ENCODE measurements at places on chromosomes 6 and 20.

DNA sequence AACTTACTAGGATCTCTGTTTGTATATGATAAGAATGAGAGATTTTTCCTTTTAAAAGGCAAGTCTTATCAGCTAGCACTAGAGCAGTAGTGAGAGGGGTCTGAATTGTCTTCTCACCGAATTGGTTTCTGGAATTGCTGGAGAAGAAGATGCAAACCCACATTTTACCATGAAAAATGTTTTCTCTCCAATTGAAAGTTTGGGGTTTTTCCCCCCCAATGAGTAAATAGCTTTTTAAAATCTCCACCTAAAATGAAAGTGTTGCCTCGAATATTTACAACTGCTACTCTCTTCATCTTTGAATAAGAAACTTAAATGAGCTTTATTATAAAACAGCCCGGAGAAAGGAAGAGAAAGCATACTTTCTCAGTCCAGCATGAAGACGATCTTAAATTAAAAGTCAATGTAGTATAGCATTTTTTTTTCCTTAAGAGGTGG lies 1.8 kb downstream of the TCF21 start:
- no peak for DNase-seq

DNA sequence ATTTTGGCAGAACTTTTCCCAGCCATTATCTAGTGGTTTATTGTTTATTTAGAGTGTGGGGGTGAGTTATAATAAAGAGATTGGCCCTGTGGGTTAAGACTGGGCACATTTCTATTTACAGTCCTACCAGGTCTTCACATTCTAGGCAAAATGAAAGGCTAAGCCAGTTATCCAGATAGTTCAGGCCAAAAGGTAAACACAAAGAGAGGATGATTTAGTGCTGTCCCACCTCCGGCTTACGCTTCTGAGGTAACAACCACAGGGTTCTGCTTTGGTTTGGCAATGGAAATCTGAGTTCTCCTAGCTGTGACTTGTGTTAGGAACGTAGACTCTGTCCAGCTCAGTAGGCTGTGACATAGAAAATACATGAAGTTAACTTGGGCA lies 50.3 kb upstream of the PTPRK start:
- DNase-seq, result no peak

- DNase-seq, result no peak
Observed at GRCh38 chr6:87139236-87139635, 16.1 kb upstream of the ZNF292 start.

DNA sequence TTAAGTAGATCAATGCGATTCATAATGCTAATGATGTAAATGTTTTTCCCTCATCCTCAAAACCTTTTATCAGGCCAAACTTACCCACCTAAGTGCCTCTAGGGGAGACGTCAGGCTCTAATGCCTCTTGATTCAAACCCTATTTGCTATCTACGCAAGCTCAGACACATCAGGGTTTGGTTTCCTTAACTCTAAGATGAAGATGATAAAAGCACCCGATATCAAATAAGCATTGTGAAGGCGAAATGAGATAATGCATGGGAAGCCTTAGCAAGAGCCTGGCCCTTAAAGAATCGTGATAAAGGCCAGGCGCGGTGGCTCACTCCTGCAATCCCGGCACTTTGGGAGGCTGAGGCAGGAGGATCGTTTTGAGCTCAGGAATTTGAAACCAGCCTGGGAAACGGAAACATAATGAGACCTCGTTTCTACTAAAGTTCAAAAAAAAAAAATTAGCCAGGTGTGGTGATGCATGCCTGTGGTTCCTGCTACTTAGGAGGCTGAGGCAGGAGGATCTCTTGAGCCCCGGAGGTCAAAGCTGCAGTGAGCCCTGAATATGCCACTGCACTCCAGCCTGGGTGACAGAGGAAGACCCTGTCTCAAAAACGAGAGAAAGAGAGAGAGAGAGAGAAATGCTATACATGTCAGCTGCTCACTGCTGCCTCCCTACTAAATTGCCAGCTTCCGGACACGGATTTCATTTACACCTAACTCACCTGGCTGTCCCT lies 13.5 kb downstream of the CNKSR3 start:
- DNase-seq, result no peak

- DNase-seq, result peak; percentile 37
Observed at GRCh38 chr6:11732036-11732631, 46.5 kb downstream of the ADTRP start.

GRCh38 chr20:61280217-61280980 lies 28.3 kb downstream of the CDH4 start:
- no peak for DNase-seq

DNA sequence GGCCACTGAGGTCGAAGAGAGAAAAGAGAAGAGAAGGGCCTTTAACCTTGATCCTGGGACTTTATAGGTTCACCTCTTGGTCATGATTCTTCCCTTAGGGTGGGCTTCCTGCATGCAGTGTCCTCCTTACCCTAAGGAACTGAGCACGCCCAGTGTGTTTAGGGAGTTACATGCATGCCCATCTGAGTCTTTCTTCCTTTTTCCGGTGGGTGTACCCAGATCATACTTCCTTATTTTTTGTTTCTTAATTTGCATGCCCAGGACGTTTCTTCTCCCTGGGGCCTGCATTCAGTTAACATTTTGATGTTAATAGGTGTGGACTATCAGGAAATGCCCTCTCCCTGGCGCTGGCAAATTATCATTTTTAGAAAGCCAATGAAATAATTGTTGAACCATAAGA lies 91.5 kb downstream of the HTR1B start:
- no peak for DNase-seq

GRCh38 chr6:17656092-17656491 lies 50.6 kb downstream of the NUP153 start:
- no peak for DNase-seq

- no peak for DNase-seq
Observed at GRCh38 chr6:156950531-156950930, 173.4 kb downstream of the ARID1B start.

GRCh38 chr6:137715589-137716045 lies 151.4 kb upstream of the TNFAIP3 start:
- DNase-seq, result no peak

DNA sequence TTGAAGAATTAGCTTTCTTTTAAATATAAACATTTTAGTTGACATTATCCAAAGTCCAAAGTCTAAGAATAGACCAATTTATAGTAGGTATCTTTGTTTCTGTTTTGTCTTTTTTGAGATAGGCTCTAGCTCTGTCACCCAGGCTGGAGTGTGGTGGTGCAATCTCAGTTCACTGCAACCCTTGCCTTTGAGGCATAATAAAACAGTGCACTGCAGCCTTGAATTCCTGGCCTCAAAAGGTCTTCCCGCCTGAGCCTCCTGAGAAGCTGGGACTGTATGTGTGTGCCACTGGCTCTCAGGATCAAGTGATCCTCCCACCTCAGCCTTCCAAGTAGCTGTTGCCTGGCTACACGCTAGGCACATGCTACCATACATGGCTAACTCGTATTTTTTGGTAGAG lies 135.4 kb downstream of the REV3L start:
- no peak for DNase-seq

GRCh38 chr6:148203970-148204369 lies 138.7 kb upstream of the SASH1 start:
- DNase-seq, result no peak

GRCh38 chr6:165052561-165053480 lies 256.6 kb downstream of the C6orf118 start:
- DNase-seq, result no peak

- no peak for DNase-seq
Observed at GRCh38 chr20:41786158-41786557, 168.0 kb upstream of the CHD6 start.

GRCh38 chr6:75205776-75206575 lies at the start of gene COL12A1:
TSS of gene COL12A1 (minus strand) at chr6:75206053. CDS start at chr6:75202792, 3,261 bp downstream.
- DNase-seq, result no peak

DNA sequence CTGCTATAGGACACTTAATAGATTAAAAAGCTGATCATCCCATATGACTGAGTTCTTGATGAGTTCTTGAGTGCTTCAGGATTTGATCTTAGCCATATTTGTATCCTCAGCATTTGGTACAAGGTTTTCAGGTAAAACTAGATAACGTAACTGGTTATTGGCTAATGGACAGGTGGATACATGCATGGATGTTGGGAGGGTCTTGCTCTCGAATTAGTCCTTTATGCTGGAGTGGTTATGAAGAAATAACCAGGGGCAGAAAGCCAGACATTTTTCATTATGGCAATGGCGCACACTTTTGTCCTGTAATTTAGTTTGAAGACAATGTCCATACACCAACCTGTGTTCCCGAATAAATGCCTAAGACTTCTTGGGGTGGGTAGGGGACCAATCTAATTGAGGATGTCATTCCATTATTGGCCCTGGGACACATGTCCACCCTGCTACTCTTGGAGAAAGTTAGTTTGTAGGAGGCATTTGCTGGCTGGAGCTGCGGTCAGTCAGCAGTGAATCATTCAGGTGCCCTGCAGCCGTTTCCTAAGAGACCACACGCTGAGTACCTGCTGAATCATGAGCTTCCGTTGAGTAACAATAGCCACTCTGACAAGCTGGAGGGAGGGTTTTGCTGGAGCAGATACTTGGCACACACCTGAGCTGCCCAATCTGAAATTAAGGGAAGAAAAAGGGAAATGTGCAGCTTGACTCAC lies 194.4 kb downstream of the FOXA2 start:
- no peak for DNase-seq

DNA sequence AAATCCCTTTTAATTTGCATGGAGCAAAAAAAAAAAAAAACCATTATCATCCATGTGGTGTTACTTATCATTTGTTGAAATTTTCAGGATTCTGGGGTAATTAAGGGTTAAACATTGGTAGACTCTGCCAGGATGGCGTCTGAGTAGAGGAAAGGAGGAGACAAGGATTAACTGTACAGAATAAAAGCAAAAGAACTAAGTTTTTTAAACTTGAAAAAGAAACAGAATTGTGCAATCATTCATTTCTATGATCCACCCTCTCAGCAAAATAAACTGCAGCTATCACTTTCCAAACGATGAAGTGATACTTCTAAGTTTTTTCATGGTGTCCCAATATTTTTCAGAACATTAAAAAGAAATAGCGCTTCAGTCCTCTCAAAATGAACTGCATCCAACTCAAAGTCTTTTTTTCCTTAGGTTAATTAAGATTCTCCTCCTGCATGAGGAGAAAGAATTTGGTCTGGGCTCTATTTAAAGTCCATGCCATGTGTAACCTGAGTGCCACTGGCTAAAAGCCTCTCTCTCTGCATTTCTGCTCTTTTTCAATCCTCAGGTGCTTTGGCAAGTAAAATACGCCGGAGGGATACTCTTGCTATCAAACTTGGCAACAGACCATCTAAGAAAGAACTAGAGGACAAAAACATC lies 69.5 kb upstream of the LTV1 start:
- no peak for DNase-seq

DNA sequence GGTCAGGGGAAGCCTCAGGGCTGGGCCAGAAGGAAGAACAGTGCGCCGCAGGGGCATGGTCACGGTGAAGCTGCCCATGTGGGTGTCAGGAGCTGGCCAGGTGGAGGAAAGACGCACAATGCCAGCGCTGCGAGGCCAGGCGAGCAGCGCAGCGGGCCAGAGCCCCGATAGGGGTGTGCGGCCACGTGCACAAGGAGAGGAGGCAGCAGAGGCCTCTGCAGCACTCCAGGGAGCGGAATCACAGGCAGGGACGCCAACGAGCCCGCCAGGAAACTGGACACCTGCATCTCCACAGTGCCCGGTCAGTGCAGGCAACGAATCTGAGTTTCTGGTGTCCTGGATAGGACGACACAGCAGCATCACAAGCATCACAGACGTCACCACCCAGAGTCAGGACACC lies 35.7 kb downstream of the TAF4 start:
- DNase-seq, result no peak

- DNase-seq, result no peak
Observed at GRCh38 chr6:170176898-170177771, 113.7 kb downstream of the DLL1 start.

DNA sequence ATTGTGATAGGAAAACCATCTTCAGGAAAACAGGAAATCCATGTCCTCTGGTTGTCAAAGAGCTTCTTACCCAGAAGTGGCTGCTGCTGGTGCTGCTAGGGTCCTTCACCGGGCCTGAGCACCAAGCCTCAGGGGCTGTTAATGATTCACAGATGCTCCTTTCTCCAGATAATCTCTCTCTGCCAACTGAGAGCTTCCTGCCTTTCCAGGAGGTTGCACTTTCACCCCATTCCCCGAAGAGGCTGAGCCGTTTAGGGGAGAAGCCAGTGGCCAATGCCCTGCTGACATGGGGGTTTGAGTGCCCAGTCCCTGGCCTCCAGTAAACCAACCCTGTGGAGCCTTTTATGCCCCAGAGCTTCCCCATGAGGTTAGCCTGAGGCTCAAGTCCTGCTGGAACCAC lies 122.4 kb downstream of the CBLN4 start:
- DNase-seq, result no peak

- DNase-seq, result no peak
Observed at GRCh38 chr20:3846378-3846739, 275 bp upstream of the MAVS start.
